ENCODE measurements at places on chromosomes 3 and 15. TPM values are rescaled to one million over a fixed set of nuclear protein-coding genes. Genes with fewer than 3 reads are reported as not detected.
A peak's percentile ranks its signal among the peaks of the same experiment; 100 is the strongest.

- peak; percentile 14 for DNase-seq
Observed at GRCh38 chr3:37703626-37704025, 158.1 kb upstream of the CTDSPL start.

DNA sequence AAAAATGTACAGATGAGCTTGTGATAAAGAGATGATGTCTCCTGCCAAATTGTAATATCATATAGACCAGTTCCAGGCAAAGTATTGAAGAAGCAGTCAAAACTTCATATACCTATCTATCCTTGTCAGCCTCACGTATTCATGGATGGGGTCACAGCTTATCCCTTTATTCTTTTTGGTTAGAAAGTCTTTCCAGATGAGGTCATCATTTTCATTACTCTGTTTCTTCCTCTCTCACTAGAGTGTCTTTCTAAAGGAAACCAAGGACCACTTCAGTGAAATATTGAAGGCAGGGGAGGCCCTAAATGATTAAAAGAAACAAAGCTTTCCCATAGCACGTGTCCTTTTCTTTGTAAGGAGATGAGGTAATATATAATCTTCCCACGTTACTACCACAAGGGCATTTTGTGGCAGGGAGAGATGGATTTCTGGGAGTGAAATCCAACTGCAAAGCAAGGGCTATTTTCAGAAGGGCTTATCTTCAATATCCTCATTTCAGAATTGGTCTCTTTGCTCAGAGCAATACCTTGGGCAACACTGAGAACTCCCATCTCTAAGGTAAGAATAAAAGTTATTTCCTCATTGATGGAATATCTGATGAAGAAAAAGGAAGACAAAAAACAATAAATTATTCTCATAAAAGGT lies 260.2 kb downstream of the TIGIT start:
- DNase-seq: peak; percentile 57

- DNase-seq: no peak
Observed at GRCh38 chr3:66023229-66023628, 15.5 kb downstream of the MAGI1 start.

GRCh38 chr3:169389211-169389924 lies 274.1 kb downstream of the MECOM start:
- peak; percentile 45 for DNase-seq

DNA sequence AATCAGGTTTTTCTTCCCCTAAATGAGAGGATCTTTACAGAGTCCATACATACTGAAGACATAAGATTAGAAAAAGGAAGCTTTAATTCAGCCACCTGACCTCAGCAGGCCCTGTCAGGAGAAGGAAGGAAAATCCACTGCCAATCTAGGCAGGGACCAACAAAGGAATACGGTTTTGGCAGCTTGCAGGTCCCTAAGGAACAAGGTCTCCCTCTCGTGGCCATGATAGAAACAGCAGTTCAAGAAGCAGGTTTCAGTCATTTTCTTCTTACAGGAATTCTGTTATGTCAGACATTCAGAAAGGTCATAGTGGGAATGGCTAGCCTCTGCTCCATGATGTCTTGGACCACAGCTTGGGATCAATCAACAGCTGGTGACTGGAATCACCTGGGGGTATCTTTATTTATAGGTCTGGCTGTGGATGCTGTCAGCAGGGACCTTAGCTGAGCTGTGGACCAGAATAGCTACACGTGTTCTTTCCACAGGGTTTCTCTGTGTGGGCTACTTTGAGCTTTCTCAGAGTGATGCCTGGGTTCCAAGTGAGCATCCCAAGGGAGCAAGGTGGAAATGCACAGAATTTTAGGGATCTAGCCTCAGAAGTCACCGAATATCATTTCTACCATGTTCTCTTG lies 9.4 kb upstream of the CMSS1 start:
- peak; percentile 68 for DNase-seq

DNA sequence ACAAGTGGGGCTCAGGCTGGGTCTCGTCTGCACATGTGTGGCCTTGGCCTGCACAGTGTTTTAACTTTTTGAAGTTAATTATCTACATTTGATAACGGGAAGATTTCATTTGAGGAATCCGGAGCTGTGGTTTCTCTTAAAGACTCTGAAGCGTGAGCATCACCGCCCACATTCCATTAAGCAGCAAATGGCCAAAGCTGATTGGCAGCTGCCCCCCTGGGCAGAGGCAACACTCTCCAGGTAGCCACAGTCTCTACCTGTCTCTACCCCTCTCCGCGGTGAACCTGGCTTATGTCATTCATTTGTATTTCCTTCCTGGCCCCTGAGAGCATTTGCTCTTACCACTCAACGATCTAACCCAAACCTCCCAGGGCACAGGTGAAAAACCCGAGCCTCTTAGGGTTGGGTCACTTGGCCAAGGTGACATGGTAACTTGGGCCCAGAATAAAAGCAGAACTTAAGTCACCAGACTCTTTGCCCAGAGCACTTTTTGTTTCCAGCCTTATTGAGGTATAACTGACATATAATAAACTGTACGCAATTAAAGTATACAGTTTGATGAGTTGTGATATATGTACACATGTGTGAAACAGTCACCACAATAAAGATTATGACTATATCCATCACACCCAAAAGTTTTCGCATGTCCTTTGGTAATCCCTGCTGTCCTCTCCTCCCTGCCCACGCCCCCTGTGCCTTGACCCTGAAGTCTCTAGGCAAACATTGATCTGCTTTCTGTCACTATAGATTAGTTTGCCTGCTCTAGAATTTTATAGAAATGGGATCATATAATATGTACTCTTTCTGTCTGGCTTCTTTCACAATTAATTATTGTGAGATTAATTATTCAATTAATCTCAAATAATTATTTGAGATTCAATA lies 245.7 kb upstream of the HES1 start:
- no peak for DNase-seq

DNA sequence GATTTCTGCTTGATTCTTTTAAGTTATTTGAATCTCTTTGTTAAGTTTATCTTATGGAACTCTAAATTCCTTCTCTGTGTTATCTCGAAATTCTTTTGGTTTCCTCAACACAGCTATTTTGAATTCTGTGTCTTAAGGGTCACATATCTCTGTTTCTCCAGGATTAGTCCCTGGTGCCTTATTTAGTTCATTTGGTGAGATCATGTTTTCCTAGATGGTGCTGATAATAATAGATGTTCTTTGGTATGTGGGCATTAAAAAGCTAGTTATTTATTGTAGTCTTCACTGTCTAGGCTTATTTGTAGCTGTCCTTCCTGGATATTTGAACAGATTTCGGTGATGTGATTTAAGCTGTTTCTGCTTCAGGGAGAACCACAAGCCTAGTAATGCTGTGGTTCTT lies 615.6 kb upstream of the NECTIN3 start:
- peak; percentile 0 for DNase-seq

- DNase-seq: no peak
Observed at GRCh38 chr3:108983051-108983450, 29.4 kb upstream of the GUCA1C start.

GRCh38 chr15:73932381-73933191 lies 6.3 kb downstream of the LOXL1 start:
- DNase-seq: no peak

The EXD1 gene
- total RNA-seq: not detected
